ENCODE measurements at places on chromosomes 3 and 15.

- no peak for DNase-seq
Measured at GRCh38 chr3:9491506-9491905, 62.1 kb downstream of the LHFPL4 start.

- DNase-seq = no peak
Measured at GRCh38 chr3:181327349-181327748, 337.8 kb upstream of the DNAJC19 start.

DNA sequence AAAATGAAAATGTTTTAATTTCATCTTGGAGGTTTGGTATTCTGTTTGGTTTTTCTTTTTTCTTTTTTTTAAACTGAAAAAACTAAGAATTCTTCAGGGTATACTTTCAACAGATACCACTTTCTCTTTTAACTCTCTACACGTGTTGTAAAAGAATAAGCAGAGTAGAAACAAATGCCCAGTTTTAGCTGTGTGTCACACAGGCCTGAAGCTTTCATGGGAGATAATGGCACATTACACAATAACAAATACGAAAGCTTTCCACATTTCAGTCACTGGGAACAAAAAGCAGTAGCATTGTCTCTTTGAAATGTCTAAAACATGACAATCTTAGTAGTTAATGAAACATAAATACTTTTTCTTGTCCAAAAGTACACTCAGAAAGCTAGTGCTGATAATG lies 818.5 kb downstream of the TBL1XR1 start:
- DNase-seq = no peak

DNA sequence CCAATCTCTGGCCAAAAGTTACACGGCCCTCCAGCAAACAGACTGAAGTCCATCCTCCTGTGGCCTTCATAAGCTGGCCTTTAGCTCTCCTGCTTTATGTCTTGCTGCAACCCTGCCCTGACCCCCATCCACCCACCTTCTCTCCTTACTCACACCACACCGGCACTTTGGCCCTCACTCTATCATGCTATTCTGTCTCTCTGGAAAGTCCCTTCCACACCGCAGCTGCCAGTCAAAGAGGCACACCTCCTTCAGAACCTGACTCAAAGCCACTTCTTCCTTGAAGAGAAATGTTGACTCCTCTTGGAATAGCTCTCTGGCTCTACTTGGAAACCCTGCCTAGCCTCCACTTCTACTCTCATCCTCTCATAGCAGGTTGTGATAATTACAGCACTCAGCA lies 4.5 kb downstream of the GPR156 start:
- DNase-seq = no peak

DNA sequence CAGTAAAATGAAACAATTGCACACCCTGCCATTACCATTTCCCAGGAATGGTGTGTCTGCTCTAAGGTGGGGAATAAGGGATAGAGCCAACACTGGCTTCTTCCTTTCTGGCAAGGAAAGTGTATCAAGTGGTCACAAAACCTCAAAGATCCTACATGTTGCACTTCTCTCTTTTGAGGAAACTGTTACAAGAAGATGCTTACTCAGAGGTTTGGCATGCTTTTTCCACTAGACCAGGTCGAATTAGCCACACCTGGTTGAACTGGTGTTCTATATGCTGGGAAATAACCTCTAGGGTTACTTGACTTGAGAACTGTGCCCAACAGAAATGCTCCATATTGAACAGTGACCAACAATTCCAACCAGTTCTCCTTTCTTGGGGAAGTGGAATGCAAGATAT lies 102.9 kb downstream of the LRRN1 start:
- no peak for DNase-seq

GRCh38 chr3:141746962-141747361 lies 8.9 kb downstream of the RNF7 start:
- DNase-seq = no peak

GRCh38 chr3:31227131-31227562 lies 305.6 kb upstream of the STT3B start:
- no peak for DNase-seq

GRCh38 chr3:160343132-160343531 lies 55.9 kb downstream of the IFT80 start:
- no peak for DNase-seq

GRCh38 chr3:173340626-173341025 lies 56.9 kb upstream of the NLGN1 start:
- no peak for DNase-seq

- no peak for DNase-seq
Measured at GRCh38 chr3:32780735-32781210, 37.0 kb upstream of the TRIM71 start.
